ENCODE measurements at places on chromosomes 6 and 20.

DNA sequence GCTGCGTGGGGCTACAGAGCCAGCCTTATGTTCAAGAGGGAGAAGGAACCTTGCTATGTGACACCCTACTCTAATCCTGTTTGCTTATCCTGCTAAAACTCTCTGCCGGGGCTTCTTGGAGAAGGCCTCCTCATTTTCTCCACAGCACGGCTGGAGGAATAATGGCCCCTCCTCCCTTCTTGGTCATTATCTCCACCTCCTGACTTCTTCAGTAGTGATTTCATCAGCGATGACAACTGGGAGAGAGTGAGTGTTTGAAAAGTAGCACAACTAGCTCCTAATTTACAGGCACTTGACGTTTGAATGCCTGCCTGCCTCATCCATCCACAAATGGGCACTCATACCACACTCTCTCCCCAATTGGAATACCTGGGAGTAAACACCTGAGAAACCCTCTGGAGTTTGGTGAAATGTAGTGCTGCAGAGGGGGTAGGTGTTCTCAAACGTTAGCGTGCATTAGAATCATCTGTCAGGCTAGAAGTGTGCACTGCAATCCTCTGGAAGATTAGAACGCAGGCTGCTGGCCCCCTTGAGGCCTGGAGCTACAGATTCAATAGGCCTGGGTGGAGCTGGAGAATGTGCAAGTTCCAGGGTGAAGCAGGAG, 148.5 kb downstream of the FOXC1 start:
- DNase-seq: no peak

DNA sequence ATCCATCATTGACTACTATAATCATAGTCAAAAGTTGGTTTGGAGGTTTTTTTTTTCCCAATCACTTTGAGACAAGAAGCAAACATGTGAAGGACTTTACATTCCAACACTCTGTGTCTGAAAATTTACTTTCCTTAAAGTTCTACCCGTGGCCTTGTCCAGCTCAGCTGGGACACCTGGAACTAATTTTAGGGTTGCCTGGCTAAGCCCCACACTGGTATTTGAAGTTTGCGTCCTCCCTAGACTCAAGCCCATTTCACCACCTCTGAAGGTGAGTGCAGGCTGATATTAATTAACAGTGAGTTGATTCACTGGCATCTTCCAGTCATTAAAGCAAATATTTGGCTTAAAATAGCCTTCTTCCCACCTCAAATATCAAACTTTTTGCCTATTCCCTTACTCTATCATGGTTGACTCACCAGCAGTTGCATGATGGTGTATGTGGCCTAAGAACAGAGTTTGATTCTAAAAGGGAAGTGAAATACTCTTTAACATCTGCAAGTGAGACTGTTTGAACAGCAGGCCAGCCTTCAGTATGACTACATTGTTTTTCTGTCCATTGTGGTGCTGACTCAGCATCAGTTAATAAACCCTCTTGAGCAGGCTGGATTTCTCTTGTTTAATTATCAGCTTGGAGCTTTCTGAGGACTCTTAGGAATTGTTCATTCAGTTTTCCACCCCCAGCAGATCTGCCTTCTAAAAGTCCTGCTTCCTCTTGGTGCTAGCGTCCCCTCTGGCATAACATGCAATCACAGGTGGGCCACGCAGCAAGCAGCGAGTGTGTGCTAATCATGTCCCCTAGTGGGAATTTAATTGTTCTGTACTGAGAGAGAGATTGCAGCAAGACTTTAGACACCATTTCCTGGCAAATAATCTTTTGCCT, 1.8 kb upstream of the PRDM1 start:
- DNase-seq: no peak

DNA sequence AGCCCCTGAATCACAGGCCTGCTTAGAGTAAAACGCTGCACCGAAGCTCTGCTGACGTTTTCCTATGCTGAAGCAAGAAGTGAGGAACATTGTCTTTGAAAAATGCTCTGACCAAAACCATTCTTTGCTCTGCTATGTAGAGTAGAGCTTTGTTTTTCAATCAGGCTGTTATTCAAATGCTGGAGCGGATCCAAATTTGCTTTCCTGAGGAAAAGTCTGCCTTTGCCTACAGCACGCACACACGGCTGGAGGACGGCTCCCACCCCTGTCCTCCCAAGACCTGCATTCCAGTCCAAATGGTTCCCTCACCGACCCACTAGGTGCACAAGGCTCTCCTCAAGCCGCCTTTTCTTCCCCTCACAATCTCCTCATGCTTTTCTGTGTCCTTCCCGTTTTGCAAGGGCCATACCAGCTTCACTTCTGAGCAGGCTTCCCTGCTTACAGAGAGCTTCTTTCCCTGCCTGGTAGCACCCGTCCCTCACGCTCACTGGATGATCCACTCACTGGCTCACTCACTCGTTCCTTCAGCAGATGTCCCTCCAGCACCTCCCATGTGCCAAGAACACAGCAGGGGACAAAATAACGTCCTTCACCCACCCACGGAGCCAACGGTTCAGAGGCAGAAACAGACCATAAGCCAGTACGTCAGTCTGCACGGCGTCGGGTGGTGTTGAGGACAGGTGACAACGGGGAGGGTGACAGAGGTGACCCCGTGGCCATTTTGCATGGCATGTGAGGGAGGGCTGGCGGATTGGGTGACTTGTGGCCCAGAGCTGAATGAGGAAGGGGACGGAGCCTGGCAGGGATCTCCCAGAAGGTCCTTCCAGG, 137.9 kb upstream of the NEDD9 start:
- DNase-seq: no peak

DNA sequence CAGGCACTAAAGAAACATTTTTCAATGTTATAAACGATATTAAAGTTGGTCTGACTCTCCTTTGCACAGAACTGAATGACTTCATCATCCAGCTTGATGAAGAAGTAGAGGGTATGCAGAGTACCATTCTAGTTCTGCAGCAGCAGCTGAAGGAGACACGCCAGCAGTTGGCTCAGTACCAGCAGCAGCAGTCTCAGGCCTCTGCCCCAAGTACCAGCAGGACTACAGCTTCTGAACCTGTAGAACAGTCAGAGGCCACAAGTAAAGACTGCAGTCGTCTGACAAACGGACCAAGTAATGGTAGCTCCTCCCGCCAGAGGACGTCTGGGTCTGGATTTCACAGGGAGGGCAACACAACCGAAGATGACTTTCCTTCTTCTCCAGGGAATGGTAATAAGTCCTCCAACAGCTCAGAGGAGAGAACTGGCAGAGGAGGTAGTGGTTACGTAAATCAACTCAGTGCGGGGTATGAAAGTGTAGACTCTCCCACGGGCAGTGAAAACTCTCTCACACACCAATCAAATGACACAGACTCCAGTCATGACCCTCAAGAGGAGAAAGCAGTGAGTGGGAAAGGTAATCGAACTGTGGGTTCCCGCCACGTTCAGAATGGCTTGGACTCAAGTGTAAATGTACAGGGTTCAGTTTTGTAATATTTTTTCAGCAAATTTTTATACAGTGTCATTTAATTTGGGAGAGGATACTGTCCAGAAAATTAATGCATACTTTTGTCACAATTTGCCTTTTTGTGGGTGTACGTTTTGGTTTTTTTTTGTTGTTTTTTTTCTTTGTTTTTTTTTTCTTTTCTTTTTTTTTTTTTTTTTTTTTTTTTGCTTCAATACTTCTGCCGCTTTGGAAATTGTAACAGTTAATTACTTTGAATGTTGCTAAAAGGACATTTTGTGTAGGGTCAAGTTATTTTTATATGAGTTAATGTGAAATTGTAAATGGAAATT, 6.6 kb upstream of the ACAT2 start:
- DNase-seq: no peak

DNA sequence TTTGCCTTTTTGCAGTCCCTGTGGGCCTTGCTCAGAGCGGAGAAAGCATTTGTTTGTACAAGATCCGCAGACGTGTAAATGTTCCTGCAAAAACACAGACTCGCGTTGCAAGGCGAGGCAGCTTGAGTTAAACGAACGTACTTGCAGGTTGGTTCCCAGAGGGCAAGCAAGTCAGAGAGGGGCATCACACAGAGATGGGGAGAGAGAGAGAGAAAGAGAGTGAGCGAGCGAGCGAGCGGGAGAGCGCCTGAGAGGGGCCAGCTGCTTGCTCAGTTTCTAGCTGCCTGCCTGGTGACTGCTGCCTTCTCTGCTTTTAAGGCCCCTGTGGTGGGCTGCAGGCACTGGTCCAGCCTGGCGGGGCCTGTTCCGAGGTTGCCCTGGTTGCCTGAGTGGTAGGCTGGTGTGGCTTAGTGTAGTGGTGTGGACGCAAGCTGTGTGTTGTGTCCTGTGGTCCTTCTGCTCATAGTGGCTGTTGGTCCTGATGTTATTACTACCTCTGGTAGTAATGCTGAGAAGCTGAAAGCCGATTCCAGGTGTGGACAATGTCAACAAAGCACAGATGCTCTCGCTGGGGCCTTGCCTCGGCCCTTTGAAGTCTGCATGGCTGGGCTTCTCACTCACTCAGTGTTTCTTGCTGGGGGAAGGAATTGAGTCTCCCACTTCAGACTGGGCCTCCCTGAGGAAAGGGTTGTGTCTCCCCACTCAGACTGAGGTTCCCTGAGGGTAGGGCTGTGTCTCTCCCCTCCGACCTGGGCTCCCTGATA, 12.1 kb downstream of the VEGFA start:
- DNase-seq: no peak

GRCh38 chr6:118280210-118280609, 267.9 kb upstream of the PLN start:
- DNase-seq: no peak

DNA sequence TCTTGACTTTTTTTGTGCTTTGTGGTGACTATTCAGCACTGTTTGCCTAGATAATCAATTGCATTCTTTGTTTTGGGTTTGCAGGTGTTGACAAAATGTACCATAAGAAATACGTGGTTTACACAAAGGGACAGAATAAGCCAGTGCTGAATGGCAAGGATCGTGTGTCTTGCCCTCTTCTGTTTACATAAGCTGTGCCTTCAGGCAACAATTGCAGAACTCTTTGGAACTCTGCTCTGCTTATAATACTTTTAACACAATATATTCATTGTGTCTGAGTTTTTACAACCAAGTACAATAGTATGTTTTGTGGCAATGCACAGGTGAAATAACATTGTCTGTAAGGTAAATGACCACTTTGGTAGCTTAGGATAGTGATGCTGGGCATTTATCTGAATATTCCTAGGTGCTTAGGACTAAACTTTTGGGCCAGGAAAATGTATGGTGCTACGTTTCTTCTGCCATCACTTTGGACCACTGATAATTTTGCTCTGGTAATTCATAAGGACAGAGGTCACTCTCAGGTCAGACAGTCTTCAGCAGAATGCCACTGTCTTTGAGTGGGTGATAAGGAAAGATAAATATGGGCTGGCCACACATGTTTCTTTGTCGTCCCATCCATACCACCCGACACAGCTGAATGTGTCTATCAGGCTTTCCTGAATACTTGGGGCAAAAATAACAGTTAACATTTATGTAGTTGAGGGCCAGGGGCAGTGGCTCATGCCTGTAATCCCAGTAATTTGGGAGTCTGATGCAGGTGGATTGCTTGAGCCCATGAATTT, 344.6 kb upstream of the IMPG1 start:
- no peak for DNase-seq

DNA sequence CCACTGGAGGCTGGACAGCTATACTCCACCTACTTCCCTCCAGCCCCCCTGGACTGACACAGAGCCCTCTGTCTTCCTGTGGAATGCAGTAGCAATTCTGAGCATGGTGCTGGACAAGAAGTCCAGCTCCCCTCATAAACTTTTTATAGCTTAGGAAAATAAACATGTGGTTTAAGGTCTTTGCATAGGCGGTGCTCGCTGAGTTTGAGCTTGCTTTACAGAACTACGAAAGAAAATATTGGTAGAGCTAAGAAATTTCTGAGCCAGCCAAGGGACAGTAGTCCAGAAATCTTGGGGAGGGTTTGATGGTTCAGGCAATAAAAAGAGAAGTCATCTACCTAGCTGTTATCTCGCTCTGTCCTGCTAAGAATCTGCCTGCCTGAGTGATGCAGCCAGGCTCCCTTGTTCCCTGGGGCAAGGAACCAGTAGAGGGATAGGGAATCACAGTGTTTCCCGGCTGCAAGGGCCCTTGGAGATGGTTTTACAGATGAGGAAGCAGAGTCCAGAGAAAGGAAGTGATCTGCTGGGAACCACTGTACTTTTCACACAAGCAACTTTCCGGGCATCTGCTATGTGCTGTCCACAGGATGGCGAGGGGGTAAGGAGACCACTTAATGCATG, 343.4 kb downstream of the CDC5L start:
- DNase-seq: no peak

DNA sequence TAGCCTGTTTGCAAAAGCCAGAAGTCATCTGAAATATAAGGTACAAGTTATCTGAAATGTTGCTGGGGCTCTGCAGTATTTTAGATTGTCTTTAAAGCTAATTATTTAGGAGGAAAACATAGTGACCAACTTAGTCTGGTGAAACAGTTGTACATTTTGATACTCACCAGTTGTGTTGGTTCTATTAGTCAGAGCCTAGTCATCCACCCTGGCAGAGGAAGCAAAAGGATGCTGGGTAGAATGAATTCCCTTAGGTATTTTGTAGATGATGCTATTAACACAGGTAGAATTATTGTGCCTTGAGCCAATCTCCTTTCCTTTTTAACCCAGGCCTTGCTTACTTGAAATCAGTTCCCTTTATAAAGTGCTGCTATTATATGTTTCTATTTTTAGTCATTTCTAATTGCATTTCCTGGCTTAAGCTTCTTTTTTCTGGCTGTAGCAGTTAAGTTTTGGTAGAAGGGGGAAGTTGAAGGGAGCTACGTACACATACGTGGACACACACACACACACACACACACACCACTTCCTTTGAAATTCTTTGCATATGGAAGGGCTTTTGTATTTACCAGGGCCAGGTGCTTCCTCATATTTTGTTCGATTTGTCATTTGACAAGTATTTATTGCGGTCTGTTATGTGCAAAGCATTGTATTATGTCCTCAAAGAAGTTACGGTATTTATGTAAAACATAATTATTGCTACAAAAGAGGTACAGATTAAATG, 82.4 kb downstream of the RTN4IP1 start:
- no peak for DNase-seq

DNA sequence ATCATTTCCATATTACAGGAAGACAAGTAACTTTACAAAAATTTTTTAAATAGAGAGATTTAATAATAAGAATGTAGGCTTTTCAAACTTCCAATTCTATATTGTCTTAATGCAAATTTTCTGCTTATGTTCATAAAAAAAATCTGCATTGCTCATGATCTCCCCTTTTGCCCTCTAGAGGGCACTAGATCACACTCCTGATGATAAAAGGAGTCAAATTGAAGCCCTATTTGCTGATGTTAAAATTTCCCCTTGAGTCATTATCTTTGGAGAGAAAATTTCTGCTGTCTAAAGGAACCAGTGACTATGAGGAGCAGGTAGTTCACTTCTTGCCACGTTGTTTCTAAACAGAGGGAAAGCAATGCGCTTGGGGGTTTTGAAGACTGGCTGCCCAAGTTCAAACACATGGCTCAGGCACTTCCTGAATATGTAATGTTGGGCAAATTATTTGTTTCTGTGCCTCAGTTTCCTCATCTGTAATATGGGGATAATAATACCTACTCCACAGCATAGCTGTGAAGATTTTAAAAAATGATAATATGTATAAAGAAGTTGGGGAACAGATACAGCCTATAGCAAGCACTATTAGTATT, 874.2 kb downstream of the TFAP2A start:
- no peak for DNase-seq
